ENCODE measurements at places on chromosomes 5 and 9.

DNA sequence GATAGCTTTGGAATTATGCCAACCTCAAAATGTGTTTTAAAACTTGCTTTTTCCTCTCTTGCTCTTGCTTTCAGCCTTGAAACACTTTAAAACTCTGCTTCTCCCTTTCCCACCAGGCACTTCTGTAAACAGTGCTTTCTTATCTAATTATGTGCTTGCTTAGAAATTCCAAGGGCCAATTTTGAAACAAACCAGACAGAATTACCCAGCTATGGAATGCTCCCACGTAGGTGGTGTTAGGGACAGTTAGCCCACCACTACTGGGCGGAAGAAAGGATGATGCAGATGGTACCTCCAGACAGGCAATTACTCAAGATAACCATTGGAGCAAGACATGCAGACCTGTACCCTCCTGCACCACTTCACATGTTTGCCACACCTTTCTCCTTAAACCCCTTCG lies 523.0 kb upstream of the PTPRD start:
- DNase-seq: no peak

DNA sequence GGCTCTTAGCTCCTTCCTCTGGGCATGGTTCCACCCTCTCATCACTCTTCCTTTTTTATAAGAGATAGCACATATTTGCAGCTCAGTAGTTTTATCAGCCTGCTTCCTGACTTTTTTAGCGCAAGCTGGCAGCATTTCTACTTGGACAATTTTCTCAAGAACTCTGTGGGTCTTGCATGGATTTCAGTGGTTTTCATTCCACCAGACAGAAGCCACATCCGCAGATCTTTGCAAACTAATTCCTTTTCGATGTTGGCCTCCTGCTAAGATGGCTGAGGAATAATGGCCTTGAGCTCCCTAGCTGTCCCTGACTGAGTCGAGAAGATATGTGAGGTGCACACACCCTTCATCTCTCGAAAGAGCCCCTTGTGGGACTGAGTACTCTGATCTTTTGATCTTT lies 49.5 kb downstream of the GALNT12 start:
- DNase-seq: no peak

DNA sequence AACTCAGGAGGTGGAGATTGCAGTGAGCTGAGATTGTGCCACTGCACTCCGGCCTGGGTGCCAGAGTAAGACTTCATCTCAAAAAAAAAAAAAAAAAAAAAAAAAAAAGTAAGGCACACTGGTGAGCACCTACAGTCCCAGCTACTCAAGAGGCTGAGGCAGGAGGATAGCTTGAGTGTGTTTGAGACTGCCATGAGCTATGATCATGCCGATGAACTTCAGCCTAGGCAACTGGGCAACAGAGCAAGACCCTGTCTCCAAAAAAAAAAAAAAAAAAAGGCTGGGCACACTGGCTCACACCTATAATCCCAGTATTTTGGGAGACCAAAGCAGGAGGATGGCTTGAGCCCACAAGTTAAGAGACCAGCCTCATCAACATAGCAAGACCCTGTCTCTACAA lies 20.3 kb downstream of the UIMC1 start:
- DNase-seq: no peak

- no peak for DNase-seq
Observed at GRCh38 chr5:88384886-88385285, 116.2 kb upstream of the TMEM161B start.

GRCh38 chr9:11257992-11258391 lies 645.2 kb upstream of the PTPRD start:
- no peak for DNase-seq

GRCh38 chr5:24805230-24805629 lies 160.5 kb upstream of the CDH10 start:
- no peak for DNase-seq
